Kasumi-1 (cell line): ENCODE measurements at places on chromosomes 7 and 10.

DNA sequence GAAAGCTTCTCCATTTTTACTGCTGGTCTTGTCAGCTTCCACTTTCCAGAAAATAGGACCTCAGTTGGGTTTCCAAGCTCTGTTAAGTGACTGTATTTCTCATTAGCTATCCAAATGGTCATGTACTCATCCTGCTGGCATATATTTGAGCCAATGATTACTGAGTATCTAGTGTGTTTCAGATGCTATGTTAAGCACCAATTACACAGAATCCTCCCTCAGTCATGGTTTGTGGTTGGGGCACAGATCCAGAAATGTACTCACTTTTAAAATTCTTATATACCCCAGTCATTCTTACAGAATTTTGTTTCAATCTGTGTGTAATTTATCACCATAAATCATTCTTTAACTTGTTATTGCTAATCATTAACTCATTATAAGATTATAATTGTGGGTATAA, 362.3 kb upstream of the MTPN start:
- no peak for DNase-seq

DNA sequence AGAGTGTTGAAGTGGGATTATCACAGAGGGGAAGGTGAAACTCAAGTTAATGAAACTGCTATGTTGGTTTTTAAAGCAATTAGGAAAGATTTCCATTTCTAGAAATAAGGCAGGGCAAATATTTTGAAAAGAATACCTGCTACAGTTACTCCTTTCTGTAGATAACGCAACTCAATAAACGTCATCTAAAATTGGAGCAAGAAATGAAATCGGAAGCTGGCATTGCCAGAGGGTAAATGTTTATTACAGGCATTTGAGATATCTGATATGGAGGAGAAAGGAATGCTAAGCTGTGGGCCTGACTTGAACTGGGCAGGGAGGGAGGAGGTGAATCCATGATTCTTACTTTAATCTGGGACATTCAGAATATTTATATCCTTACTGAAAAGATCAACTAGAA, 217.0 kb upstream of the ADARB2 start:
- DNase-seq = no peak

GRCh38 chr7:2773608-2774007, 70.5 kb downstream of the GNA12 start:
- DNase-seq = no peak

GRCh38 chr7:50721661-50722259, 60.9 kb downstream of the GRB10 start:
- DNase-seq = no peak

- no peak for DNase-seq
Observed at GRCh38 chr7:41729059-41729458, 26.2 kb upstream of the INHBA start.

GRCh38 chr7:127678947-127679346, 27.0 kb downstream of the SND1 start:
- DNase-seq = no peak

DNA sequence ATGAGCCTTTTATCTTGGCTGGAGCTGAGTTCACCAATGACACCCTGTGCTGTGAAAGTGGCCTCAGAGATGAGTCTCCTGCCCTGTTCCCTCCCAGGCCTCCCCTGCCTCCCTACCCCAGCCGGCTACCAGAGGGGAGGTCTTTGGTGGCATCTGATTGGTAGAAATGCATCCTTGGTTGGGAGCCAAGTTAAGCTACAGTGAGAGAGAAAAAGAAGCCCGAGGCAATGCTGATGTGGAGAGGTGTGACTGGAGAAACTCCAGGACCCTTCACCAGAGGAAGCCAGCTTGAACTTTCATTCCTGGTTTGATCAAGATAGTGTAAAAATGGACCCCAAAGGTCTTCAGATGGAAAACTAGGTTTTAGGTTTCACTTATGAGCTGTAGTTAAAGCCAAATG, 191.1 kb upstream of the TCF7L2 start:
- no peak for DNase-seq

DNA sequence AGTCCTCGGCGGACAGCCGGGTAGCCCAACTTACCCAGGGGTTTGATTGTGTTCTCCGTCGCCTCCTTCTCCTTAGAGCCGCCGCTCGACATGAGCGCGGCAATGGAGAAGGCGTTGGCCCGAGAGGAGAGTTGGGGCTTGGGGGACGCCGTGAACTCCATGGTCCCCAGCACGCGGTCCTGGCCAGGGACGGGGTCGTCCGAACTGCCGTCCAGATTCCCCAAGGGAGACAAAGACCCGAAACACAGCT, 515 bp downstream of the TBX20 start:
- DNase-seq = no peak
